ENCODE measurements at places on chromosomes 11 and 22.

DNA sequence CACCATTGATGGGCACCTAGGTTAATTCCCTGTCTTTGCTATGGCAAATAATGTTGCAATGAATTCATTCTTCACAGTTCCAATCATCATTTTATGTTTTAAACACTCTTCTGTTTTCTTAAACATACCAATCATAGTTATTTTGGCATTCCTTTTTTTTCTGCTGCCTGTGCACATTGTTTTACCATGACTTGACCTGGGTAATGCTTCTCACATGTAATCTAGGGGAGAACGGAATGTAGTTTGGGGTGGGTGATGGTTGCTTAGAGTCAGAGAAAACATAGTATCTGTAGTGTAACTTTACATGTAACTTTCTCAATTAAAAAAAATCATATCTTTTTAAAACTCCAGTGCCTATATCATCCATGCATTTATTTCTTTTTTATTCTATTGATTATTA lies 1945.3 kb upstream of the RAG2 start:
- no peak for DNase-seq

- no peak for DNase-seq
Measured at GRCh38 chr11:134257101-134257500, 3.7 kb downstream of the ACAD8 start.

- DNase-seq: no peak
Measured at GRCh38 chr11:5703741-5704536, 14.3 kb downstream of the TRIM22 start.

GRCh38 chr11:995044-995751 lies 41.3 kb downstream of the MUC6 start:
- no peak for DNase-seq

- DNase-seq: no peak
Measured at GRCh38 chr11:130906616-130907015, 9.7 kb downstream of the SNX19 start.

GRCh38 chr11:61041755-61042518 lies 60.4 kb upstream of the CD5 start:
- DNase-seq: peak; percentile 66

DNA sequence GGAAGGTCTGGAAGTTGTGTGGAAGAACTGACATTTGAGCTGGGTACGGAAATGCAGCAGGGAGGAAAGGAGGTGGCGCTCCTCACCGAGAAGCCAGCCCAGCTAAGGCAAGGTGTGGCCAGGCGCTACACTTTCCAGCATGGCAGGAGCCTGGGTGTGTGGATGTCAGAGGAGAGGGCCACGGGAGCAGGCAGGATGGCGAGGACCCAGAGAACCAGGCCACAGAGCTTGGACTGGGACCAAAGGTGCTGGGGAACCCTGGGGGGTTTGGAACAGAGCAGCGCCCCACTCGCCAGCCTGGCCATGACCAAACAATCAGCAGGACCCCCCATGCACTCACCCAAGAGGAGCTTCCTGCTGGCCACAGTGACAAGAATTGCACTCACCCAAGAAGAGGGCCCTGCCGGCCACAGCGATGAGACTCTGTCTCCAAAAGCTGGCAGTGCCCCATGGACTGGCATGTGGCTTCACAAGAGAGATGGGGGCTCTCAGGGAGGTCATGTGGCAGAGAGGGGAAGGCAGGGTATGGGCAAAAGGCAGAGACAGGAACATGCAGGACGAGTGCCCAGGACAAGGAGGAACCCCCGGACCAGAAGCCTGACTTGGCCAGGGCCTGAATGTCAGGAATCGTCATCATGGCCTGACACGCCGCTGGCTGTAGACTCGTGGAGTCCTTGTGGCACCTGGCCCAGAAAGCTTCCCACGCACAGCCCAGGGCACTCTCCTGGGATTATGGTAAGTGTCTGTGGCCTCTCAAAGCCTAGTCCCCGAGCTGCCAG lies 45.4 kb downstream of the IGF2 start:
- no peak for DNase-seq

- DNase-seq: no peak
Measured at GRCh38 chr11:13663631-13664071, 4.8 kb upstream of the FAR1 start.

GRCh38 chr11:61899146-61899841 lies 7.9 kb upstream of the FADS3 start:
- peak; percentile 90 for DNase-seq

DNA sequence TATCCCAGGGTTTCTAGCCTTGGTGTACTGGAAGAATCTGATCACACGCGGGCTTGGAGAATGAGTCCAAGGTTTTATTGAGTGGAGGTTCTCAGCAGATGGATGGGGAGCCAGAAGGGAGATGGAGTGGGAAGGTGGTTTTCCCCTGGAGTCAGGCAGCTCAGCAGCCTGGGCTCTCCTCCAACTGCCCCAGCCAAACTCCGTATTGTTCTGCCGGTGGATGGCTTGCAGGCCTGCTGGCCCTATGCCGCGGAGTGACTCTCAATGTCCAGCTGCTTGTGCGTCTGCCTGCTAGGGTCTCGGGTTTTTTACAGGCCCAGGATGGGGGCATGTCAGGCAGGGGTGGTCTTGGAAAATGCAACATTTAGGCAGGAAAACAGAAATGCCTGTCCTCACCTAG lies 162.4 kb upstream of the LMO1 start:
- DNase-seq: no peak

GRCh38 chr11:114762408-114762807 lies 84.1 kb downstream of the NXPE2 start:
- no peak for DNase-seq

GRCh38 chr22:37806409-37807333 lies 1.1 kb upstream of the GCAT start:
- DNase-seq: no peak

GRCh38 chr11:107562647-107563208 lies 2.8 kb downstream of the ALKBH8 start:
- DNase-seq: no peak

- DNase-seq: no peak
Measured at GRCh38 chr11:119615003-119615881, 113.8 kb downstream of the NECTIN1 start.

- DNase-seq: no peak
Measured at GRCh38 chr11:65505466-65506289, 6.8 kb downstream of the MALAT1 start.

DNA sequence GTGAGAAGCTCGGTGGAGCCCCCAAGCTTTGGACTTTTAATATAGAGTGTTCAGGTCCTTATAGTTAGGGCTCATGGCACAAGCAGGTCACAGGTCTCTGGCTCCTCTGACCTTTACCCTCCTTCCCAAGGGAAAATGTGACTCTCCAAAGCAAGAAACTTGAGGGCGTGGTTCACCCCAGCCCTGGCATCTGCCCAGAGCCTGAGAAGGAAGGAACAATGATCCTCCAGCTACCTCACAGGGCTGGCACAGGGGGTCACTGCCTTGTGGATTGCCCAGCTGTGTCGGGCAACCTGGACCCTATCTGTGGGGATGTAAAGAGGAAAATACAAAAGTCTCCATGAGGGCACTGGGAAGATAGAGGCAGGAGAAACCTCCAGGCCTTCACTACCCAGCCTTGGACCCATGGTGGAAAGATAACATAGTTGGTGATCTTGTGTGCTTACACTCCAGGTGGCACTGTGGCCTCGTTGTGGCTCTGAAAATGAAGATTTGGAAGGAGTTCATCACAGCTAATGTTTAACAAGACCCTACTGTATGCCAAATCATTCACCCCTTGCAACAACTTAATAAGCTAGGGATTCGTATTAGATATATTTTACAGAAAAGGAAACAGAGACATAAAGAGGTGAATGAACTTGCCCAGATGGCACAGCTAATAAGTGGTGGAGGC lies 3.8 kb upstream of the ZNF195 start:
- DNase-seq: no peak

DNA sequence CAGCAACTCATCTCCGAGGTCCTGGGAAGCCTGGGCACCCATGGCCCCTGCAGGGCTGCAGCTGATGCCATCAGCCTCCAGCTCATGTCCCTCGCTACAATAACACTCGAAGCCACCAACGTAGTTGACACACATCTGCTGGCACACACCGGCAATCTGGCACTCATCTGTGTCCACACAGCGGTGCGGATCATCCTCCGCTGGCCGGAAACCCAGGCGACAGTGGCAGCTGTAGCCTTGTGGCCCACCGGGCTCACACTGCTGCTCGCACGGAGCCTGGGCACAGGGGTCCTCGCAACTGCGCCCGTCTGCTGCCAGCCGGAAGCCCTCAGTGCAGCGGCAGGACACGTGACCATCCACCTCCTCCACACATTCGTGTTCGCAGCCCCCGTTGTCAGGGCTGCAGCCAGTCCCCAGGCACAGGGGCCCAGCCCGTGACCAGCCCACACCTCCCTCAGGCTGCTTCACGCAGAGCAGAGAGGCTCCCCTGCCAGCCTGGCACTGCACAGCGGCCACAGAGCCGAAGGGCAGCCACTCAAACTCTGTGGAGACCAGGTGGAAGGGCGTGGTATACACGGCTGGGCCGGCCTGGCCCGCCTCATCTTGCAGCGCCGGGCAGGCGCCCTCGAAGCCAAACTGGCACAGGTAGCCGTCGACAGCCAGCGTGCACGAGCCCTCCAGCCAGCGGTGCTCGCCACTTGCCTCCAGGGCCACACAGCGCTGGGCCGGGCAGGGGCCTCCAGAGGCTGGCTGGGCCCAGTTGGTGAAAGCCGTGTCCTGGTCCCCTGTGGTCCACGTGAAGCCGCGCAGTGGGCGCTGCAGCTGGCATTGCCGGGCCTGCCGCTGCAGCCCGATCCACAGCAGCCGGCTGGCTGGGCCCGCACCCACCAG lies 678 bp downstream of the CD248 start:
- no peak for DNase-seq

- no peak for DNase-seq
Measured at GRCh38 chr11:34749666-34750659, 129.1 kb downstream of the EHF start.

DNA sequence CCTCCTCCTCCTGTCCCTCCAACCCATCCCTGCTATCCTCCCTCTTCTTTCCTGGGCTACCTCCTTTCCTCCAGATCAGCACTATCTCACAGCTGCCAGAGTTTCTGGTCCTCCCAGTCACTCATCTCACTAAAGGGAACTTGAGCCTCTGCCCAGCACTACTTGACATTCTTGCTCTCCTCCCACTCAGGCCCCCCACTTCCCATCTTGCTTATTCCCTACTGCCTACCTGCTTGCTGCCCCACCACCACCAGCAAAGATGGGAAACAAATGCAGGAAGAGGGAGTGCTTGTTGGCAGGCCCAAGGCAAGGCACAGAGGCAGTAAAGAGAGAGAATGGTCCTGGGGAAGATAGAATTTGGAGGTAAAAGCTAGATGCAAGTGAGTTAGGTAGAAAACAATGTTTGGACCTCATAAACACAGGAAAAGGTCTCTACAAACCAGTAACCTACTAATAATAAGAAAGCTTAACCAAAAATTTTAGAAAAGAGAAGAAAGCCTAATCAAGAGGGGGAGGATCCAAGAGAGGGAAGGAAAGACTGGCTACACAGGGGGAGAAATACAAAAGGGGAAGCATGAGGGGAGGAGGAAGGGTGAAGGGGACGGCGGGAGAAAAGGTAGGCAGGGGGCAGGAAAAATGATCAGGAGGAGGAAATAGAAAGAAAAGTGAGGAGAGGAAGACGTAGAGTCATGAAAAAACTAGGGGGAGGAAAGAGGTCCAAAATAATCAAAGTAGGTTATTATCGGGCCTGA lies 63.6 kb downstream of the PAK1 start:
- DNase-seq: no peak

DNA sequence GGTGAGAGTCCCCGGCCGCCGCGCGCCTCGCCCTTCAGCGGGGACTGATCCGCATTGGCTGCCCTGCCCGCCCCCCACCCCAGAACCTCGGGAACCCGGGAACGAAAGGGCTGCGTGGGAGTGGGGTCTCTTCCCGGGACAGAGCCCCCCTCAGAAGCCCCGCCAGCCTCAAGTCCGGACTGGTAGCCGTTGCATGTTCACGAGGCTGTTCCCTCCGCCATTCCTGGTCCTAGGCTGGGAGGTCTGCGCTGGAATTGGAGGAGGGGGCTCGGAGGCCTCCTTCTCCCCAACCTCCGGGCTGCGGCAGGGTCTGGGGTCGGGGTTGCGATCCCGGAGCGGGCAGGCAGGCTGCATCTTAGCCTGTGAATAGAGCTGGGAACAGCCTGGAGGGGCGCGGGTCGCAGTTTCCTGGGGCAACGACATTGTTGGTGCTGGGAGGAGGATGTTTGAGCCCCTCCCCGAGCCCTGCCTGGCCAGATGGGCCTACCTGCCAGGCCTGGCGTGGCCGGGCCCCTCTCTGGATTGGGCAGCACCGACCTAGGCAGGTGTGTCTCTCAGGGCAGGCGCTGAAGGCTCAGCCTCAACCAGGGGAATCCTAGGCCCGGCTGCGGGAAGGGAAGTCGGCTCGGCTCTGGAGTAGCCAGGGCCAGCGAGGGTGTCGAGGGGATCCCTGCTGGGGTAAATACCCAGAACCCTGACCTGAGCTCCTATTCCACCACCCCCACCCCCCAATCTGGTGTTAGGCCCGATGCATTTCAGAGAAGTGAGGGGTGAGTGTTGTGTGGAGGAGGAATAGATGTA lies 670 bp downstream of the MAPK8IP1 start:
- no peak for DNase-seq

GRCh38 chr22:20014526-20015186 lies 2.0 kb downstream of the ARVCF start:
- no peak for DNase-seq

GRCh38 chr11:56848141-56848809 lies 99.8 kb upstream of the OR9G4 start:
- DNase-seq: no peak

- no peak for DNase-seq
Measured at GRCh38 chr22:41725510-41726110, 26.3 kb downstream of the MEI1 start.

DNA sequence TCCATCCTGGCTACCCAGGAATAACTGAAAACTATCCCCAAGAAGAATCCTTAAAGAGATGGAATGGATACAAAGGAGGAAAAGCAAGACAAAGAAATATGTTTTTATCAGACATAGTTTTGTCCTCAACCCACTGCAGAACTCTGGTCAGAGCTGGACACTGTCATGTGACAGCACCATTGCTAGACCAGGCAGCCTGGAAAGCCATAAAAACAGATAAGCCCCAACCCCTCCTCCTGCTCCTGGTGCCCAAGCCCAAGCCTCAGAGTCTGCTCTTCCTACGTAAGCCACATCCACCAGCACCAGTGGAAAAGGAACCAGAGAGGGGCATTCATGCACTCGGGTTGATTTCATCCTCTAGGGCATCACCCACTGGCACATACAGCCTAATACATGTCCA lies 116.9 kb downstream of the TRIM29 start:
- DNase-seq: no peak

DNA sequence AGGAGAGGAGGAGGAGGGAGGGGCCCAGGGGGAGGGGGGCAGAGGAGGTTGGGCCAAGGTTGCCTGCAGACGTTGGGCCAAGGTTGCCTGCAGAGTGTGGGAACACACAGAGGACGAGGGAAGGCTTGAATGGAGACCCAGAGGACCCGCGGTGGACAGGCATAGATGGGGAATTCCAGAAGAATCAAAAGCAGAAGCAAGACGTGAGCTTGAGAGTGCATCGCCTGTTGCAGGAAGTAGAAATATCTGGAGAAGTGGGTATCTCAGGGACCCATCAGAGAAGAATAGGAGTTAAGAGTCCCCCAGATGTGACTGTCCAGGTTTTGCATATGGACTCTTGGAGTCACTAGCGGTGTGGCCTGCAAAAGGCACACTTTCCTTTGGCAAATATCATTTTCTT lies 670.2 kb downstream of the TBC1D22A start:
- no peak for DNase-seq

GRCh38 chr22:18968011-18968749 lies 32.1 kb upstream of the PRODH start:
- DNase-seq: no peak

GRCh38 chr11:130897262-130898182 lies 18.8 kb downstream of the SNX19 start:
- no peak for DNase-seq

GRCh38 chr22:49997251-49997599 lies 15.3 kb downstream of the IL17REL start:
- no peak for DNase-seq

- DNase-seq: no peak
Measured at GRCh38 chr11:117878314-117878938, 2.0 kb upstream of the FXYD6 start.
